ENCODE measurements at places on chromosomes 13 and 19. TPM values are rescaled to one million over a fixed set of nuclear protein-coding genes. Genes with fewer than 3 reads are reported as not detected.

The ZNF20 gene
- total RNA-seq: 20.1 TPM

The PINLYP gene
- total RNA-seq: 7.7 TPM

The RDH8 gene
- not detected for total RNA-seq

The CLDND2 gene
- total RNA-seq: 1.1 TPM

The ZNF880 gene
- total RNA-seq: 16.4 TPM

GRCh38 chr13:111267784-111268183 lies 52.7 kb upstream of the TEX29 start:
- peaks cover 31% of the 10 kb centered on the region for H3K36me3 ChIP-seq
- peaks cover 6% of the 10 kb centered on the region for H3K4me1 ChIP-seq
- no peak for DNase-seq
- no peak overlapping the region for H3K4me3 ChIP-seq

DNA sequence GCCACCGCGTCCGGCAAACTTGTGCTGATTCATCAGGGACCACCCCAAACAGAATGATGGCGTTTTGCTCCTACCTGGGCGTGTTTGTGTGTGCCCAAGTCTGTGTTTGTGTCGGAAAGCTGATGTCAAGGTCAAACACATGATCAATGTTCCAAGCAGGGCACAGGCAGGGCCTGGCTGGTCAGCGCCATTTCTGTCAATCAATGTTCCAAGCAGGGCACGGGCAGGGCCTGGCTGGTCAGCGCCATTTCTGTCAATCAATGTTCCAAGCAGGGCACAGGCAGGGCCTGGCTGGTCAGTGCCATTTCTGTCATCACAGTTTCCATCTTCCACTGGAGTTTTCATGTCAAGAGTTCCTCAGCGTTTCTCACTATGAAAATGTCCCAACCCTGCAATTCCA lies 14.9 kb upstream of the GRTP1 start:
- no peaks in the 10 kb centered on the region for H3K36me3 ChIP-seq
- H3K27ac ChIP-seq: no peak overlapping the region
- H3K4me1 ChIP-seq: no peaks in the 10 kb centered on the region
- no peak overlapping the region for H3K4me3 ChIP-seq

- no peak for DNase-seq
- H3K27ac ChIP-seq: no peak overlapping the region
- H3K27me3 ChIP-seq: no peaks in the 10 kb centered on the region
- no peaks in the 10 kb centered on the region for H3K36me3 ChIP-seq
Observed at GRCh38 chr19:49400029-49400428, 12.0 kb downstream of the KASH5 start.

DNA sequence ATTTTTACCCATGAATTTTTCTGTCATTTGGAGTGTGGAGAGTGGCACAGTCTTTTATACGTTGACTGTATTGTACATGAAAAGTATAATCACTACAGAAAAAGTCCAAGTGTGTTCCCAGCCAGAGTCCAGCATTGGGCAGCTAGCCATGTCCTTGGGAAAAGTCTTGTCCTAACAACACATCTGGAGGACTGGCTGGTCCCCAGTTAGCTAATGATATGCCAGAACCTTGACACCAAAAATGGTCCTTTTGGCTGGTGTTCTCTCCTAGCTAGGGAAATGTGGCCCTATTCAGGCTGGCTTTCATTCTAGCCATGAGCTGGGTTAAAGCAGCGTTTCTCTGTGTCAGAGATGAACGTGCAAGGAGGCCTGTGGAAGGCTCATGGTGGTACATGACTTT lies 98.9 kb downstream of the ESD start:
- H3K4me1 ChIP-seq: no peaks in the 10 kb centered on the region
- DNase-seq: no peak
- peaks cover 48% of the 10 kb centered on the region for H3K36me3 ChIP-seq

DNA sequence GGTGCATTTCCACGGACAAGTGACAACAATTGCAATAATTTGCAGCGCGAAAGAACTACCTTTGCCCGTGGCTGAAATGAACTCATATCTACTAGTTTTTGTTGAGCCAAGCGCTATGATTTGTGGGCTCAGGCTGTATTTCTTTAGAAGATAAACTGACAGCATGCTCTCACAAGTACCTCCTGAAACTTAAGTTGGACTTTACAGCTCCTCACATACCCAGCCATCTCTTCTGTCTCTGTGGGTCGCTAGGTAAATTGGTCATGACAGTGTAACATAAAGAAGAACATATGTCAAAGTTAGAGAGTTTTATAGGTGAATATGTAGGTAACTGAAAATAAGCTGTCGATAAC lies 839 bp downstream of the COG6 start:
- H3K4me3 ChIP-seq: peak overlapping the region; percentile 93
- H3K27me3 ChIP-seq: no peaks in the 10 kb centered on the region
- H3K36me3 ChIP-seq: peaks cover 14% of the 10 kb centered on the region
- no peak overlapping the region for H3K27ac ChIP-seq
- no peak for DNase-seq

DNA sequence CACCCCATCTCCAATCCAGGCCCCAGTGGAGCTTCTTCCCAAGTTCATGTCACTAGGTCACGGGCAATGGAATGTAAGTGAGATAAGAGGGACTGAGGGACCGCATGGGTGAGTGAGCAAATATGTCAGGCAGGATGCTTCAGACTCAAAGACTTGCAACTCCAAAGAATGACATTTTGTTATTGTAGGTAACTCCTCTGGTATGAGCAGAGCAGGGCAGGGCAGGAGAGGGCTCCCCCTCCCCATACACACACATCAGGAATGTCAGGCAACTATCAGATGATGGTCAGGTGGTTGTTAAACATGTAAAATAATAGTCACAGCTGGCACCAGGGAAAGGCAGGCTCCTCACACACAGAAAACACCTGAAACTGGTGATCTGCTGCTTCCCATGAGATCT lies 10.6 kb downstream of the ERVV-2 start:
- no peaks in the 10 kb centered on the region for H3K36me3 ChIP-seq

GRCh38 chr13:108325863-108326262 lies 56.3 kb downstream of the TNFSF13B start:
- no peak overlapping the region for H3K27ac ChIP-seq
- H3K4me3 ChIP-seq: no peak overlapping the region
- H3K4me1 ChIP-seq: no peaks in the 10 kb centered on the region
- no peaks in the 10 kb centered on the region for H3K27me3 ChIP-seq

GRCh38 chr19:16397791-16398529 lies 73.3 kb downstream of the KLF2 start:
- no peak overlapping the region for H3K4me3 ChIP-seq
- H3K4me1 ChIP-seq: no peaks in the 10 kb centered on the region
- no peak for DNase-seq
- H3K27me3 ChIP-seq: no peaks in the 10 kb centered on the region
- no peak overlapping the region for H3K27ac ChIP-seq

- H3K36me3 ChIP-seq: no peaks in the 10 kb centered on the region
- no peak for DNase-seq
- H3K27ac ChIP-seq: no peak overlapping the region
- no peak overlapping the region for H3K4me3 ChIP-seq
Observed at GRCh38 chr13:67961331-67961730, 731.2 kb upstream of the PCDH9 start.

GRCh38 chr19:45177817-45178261 lies at the start of gene TRAPPC6A:
Gene TRAPPC6A, minus strand, starts transcription at chr19:45178237. Its CDS starts 19 bp downstream, at chr19:45178218.
- peak within 1 kb of the TSS; percentile 66 for H3K27ac ChIP-seq
- no peak for DNase-seq
- peaks cover 8% of the 10 kb centered on the region for H3K36me3 ChIP-seq
- H3K4me1 ChIP-seq: no peaks in the 10 kb centered on the region
- H3K4me3 ChIP-seq: peak within 1 kb of the TSS; percentile 96

DNA sequence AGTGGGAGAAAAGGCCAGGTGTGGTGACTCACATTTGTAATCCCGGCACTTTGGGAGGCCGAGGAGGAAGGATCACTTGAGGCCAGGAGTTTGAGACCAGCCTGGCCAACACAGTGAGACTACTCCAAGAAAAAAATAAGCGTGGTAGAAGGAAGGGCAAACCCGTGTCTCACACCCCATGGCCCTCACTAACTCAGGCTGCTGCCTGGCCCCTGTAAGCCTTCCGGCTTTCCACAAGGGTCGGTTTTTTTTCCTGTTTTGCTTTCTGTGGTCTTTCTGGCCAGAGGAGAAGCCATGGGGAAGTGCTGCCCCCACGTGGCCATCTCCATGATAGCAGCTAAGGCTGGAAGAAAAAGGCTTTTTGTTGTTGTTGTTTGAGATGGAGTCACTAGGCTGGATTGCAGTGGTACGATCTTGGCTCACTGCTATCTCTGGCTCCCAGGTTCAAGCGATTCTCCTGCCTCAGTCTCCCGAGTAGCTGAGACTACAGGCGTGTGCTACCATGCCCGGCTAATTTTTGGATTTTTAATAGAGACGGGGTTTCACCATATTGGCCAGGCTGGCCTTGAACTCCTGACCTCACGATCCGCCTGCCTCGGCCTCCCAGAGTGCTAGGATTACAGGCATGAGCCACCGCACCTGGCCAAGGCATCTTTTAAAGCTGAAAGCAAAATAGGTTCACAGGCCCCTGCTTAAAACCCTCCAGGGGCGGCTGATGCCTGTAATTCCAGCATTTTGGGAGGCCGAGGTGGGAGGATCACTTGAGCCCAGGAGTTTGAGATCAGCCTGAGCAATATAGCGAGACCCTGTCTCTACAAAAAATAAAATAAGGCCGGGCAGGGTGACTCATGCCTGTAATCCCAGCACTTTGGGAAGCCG lies 7.5 kb upstream of the ARHGEF18 start:
- peak; percentile 98 for DNase-seq
- H3K27ac ChIP-seq: no peak overlapping the region
- no peaks in the 10 kb centered on the region for H3K27me3 ChIP-seq

GRCh38 chr13:73757481-73758233 lies 376.5 kb downstream of the KLF12 start:
- no peaks in the 10 kb centered on the region for H3K36me3 ChIP-seq
- H3K27ac ChIP-seq: no peak overlapping the region
- no peaks in the 10 kb centered on the region for H3K4me1 ChIP-seq
- no peak for DNase-seq
- no peaks in the 10 kb centered on the region for H3K27me3 ChIP-seq

GRCh38 chr13:114017028-114017630 lies 43.3 kb upstream of the C13orf46 start:
- no peaks in the 10 kb centered on the region for H3K4me1 ChIP-seq
- DNase-seq: peak; percentile 82
- H3K27ac ChIP-seq: no peak overlapping the region
- no peaks in the 10 kb centered on the region for H3K27me3 ChIP-seq

DNA sequence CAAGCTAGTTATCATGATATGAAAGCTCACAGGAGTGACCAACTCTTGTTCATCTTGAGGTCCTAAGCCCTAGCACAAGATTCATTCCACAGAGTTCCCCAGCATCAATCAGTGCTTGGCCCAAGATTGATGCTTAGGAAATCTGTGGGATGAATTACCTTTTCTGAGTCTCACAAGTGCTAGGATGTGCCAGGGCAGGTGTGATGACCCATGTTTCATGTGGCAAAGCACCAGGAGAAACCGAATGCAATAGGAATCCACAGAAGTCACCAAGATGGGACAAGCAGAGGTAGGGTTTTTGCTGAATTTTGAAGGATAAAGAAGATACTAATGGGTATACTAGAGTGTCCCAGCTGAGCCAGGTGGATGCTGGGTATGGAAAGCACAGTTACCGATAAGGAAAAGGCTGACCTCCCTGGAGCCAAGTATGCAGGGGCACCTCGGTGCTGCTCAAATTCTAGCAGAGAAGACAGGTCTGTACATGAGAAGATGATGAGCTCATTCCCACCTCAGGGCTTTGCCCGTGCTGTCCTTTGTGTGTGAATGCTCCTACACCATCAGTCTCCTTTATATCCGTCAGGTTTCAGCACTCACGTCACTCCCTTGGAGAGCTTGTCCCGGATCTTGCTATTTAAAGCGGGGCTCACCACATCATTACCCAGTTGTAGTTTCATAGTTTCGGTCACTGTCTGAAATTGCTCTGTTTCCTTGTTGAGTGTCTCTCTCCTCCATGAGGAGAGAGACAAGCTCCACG lies 168.9 kb upstream of the TSC22D1 start:
- H3K27me3 ChIP-seq: no peaks in the 10 kb centered on the region
- DNase-seq: no peak
- H3K36me3 ChIP-seq: no peaks in the 10 kb centered on the region
- no peak overlapping the region for H3K27ac ChIP-seq

DNA sequence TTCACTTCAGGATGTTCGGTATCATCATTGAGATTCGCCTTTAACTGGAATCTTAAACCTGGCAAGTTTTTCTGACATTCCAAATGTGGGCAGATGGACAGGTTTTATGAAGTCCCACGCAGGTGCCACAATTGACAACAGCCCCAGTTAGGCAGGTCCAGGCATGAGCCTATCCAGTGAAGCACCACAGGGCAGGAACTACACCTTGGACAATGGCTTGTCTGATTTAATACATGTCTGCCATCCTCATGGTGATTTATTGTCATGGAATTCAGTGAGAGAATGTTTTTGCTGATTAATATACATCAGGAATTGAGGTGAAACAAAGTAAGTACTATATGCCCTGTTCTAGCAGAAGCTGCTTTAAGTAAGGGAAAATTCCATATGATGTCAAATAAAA lies 10.2 kb upstream of the TPP2 start:
- no peak overlapping the region for H3K4me3 ChIP-seq
- no peaks in the 10 kb centered on the region for H3K36me3 ChIP-seq
- no peaks in the 10 kb centered on the region for H3K27me3 ChIP-seq
- H3K27ac ChIP-seq: no peak overlapping the region
- no peaks in the 10 kb centered on the region for H3K4me1 ChIP-seq

GRCh38 chr13:111252446-111253364 lies 67.7 kb upstream of the TEX29 start:
- no peaks in the 10 kb centered on the region for H3K27me3 ChIP-seq
- no peak overlapping the region for H3K27ac ChIP-seq
- peaks cover 17% of the 10 kb centered on the region for H3K36me3 ChIP-seq
- no peak for DNase-seq
- no peak overlapping the region for H3K4me3 ChIP-seq

Measured in endodermal cell (in vitro differentiated cells).